ENCODE measurements at places on chromosomes 11 and 22. TPM values are rescaled to one million over a fixed set of nuclear protein-coding genes. Genes with fewer than 3 reads are reported as not detected.

THY1 gene
- total RNA-seq = 0.84 TPM

GRCh38 chr11:104291646-104292045 is 127.7 kb upstream of the PDGFD start:
- no peak for DNase-seq

DNA sequence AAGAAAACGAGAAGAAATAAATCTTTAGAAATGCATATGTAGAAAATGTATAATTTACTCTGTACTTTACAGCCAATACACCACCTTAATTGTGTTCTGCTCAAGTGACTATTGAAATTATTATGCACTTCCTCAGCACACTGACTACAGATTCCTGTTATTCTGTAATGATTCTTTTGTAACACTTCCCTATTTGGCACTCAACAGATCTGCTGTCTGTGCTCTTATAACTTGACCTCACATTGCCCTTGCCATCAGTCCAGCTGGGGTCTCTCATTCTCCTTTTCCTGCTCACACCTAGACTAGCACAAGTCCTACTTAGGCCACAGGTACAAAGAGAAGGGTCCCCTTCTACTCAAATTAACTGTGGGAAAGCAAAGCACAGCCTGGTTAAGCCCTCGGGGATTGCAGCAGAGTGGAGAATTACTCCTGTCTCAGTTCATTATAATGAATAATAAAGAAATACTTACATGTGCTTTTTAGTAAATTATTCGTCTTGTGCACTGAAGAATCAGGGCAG is 860.4 kb downstream of the OPCML start:
- no peak for DNase-seq

RAG2 gene
- total RNA-seq = not detected

- DNase-seq = no peak
Measured at GRCh38 chr11:97548280-97548679, 1158.5 kb downstream of the JRKL start.

DNA sequence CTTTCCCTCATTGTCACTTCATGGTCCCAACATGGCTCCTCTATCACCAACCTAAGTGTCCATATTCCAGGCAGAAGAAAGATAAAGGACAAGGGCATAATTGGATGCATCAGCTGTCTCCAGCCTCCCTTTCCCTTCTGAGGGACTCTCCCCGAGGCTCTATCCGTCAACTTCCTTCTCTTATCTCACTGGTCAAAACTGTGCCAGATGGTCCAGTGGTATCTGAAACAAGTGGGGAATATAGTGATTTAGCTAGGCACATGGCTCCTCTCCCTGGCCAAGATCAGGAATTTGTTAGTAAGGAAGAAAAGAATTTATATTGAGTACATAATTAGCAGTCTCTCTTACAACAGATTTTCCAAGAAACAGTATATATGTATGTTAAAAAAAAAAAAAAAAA is 12.6 kb upstream of the SPON1 start:
- DNase-seq = no peak

MPZL2 gene
- 59.9 TPM for total RNA-seq

DNA sequence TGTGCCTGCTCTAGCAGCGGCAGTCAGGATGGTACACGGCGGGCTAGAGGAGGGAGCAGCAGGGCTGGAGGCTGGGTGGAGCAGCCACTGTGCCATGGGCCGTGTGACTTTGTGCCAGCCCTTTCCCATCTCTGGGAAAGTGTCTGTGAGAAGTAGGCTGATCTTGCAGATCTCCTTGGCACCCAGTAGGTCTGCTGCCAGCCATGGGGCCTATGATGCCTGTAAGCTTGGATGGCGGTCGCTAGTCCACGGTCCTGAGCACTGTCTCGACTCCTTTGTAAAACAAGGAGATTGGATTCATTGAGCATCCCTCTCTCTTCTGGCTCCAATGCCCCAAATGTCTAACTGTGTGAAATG is 22.6 kb downstream of the AMPD3 start:
- DNase-seq = no peak

DNA sequence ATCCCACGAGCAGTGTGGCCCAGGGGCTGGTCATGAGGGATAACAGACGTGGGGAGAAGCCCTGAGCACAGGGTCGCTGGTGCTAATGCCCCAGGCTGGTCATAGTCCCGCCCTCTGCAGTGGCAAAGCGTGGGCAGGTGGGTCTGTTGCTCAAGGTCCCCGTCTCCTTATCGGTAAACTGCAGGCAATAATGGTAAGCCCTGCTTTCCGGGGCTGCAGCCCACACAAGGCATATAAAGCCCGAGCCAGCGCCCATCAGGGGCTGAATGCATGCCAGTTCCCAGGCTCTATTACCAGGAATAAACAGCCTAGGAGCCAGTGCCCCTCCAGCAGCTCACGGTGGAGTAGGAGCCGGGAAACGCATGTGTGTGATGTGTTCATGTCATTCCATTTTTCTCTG is 261.0 kb downstream of the BRD1 start:
- DNase-seq = no peak

FAM227A gene
- total RNA-seq = 3.9 TPM

DNA sequence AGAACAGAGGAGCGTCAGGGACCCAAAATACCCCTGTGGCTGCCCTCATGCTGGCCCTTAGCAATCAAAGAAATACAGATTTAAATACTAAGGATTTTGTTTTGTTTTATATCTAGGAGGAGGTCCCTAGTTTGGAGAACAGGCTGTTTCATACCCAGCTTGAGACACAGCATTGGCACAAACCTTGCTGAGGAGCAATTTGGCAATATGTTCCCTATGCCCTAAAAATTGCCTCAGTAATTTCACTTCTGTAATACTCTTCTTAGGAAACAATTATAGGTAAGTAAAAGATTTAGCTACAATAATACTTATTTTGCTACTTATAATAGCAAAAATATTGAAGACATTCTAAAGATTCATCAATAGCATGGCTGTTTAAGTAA is 37.0 kb downstream of the TSKU start:
- no peak for DNase-seq

GGT5 gene
- total RNA-seq = 9.7 TPM

DNA sequence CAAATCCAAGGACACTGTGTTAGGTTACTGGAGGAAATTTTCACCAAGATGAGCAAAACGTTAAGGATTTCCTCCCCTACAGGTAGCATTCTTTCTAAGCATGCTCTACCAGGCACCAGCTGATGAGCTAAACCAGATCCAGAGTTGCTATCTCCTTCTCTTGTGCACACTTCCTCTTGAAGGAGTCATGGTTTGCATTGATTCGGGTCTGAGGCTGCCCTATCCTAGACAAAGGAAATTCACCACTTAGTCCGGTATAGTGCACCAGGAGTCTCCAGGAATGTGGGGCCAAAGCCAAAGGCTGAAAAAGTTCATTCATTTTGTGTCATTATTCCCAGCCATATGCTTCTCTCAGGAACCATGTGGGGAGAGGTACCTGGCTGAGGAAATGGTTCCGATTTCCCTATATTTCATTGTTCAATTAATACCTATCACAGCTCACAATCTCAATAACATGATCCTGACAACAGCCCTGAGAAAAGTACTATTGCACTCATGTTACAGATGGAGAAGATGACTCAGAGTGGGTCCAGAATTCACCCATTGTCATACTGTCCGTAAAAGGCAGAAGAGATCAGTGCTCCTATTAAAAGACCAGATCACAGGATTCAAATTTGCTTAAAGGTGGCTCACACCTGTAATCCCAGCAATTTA is 39.1 kb downstream of the SLC35F2 start:
- no peak for DNase-seq

SAA4 gene
- total RNA-seq = not detected

OR52A1 gene
- total RNA-seq = not detected

CHST1 gene
- total RNA-seq = 0.30 TPM

MYOD1 gene
- not detected for total RNA-seq

DNA sequence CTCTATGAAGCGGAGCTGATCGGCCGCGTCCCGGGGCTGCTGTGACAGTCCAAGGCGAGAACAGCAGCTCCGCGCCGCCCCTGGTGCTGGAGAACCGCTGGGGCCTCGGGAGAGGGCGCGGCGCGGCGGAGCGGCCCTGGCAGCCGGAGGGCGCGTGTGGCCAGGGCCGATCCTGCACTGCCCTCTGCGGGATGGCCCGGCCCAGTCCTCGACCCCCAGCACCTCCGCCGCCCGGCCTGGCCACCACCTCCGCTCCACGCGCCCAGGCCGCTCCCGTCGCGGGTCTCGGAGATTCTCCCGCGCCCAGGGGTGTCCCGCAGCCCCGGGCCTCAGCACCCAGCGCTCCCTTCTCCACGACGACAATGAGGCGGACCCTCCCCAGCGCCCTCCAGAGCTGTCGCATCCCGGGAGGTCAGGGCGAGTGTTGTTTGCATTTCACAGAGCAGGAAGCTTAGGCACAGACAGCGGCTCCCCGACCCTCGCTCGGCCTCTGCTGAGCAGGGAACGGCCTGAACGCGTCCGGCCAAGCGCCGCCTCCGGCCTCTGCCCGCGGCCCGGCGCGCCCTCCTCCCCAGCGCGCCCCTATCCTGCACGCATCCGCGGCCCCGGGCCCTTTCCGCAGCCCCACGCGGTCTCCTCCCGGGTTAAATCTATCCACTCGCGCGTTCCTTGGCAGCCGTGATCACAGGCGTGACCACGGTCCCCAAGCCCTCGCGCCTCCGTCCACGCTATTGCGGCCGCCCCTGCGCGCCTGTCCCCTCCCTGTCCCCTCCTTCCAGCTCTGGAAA is 109.7 kb downstream of the WNT7B start:
- no peak for DNase-seq

USH1C gene
- not detected for total RNA-seq

YIF1A gene
- 76.2 TPM for total RNA-seq

ZBTB16 gene
- total RNA-seq = 256 TPM

DNA sequence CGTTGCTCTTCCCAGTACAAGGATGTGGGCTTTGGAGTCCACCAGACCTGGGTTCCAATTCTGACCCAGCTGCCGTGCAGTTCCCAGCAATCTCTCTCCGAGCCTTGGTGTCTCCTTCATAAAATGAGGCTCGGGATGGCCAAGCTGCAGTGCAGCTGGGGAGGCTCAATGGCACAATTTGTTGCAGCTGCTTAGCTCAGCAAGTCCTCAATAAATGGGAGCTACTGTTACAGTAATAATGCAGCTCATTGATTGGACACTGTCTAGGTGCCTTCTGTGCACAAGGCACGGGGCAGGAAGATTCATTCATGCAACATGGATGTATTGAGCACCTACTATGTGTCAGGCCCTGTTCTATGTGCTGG is 37.1 kb downstream of the SHISAL1 start:
- DNase-seq = no peak

PACSIN3 gene
- 67.5 TPM for total RNA-seq

DNA sequence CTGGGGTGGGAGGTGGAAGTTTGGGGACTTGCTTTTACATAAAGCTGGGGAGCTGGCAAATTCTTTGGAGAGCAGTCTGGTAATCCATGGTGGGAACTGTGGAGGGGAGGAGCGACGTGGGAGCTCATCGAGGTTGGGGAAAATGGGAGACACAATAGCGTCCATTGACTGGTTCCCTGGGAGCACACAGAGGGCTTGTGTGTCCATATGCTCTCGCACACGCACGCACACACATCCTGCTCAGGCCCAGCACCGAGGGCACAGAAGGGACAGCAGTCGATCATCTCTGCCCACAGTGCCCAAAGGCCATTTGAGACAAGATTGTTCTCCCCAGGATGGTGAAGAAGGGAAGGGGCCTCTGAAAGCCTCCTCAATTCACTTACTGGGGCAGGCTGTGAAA is 53.7 kb downstream of the FBXO7 start:
- DNase-seq = no peak

DNA sequence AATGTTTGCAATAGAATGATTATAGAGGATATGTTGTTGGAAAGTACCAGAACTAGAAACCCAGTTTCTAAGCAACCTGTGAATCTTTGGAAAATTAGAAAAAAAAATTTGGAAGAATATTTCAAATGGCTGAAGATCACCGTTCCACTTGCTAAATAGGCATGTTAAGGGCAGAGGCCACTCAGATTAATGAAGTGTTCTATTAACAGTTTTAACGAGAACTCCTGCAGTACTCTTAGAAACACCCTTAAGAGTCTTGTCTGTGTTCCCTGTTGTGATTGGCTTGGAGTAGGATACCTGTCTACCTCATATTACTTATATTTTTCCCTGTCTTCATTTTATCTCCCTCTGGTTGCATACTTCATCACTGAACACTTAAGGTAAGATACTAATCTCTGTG is 4.6 kb downstream of the C11orf54 start:
- DNase-seq = no peak
